ENCODE measurements at places on chromosomes 11 and 22.

GRCh38 chr11:102807921-102808320 is 10.0 kb upstream of the MMP1 start:
- DNase-seq, result peak; percentile 44

DNA sequence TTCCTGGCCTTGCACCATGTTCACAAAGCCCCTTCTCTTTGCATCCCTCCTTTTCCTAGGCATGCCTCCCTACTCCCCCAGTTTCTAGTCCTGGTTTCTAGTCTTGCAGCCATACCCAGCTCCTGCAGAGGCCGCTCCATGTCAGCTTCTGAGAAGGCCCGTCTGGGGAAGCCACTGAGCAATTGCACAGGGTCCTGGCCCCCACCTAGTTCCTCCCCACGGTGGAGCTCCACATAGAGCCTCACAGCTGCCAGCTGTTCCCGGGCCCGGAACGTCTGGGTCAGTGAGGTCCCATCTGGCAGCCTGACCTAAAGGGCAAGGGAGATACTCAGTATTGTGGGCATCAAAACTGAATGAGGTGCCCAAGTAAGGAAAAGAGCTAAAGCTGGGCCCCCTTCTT is 2.2 kb downstream of the UBXN1 start:
- DNase-seq, result no peak

DNA sequence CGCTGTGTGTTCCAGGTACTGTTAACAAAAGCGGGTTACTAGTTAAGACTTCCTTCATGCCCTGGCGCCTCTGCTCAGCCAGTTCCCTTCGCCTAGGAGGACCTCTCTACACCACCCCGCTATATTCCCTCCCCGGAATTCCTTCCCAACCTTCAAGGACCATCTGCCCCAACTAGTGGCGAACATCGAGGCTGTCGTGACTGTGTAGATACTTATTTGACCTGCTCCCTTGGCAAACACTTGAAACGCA is 450 bp upstream of the BCL2L13 start:
- DNase-seq, result no peak

DNA sequence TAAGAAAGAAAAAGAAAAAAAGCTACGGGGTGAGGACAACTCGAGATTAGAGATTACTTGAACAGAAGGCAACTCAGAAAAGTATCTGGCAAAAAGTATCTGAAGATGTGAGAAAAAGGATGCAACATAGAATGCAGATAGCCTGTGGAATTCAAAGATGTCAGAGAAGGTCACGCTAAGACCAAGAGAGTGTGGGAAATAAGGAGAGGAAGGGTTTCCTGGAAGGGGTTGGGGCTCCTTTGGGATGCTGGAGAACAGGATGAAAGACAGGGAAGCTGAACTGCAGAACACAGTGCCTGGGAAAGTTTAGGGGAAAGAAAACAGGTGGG is 1.2 kb downstream of the GUCY1A2 start:
- DNase-seq, result no peak

- no peak for DNase-seq
Measured at GRCh38 chr22:36549033-36549432, 20.1 kb upstream of the EIF3D start.

DNA sequence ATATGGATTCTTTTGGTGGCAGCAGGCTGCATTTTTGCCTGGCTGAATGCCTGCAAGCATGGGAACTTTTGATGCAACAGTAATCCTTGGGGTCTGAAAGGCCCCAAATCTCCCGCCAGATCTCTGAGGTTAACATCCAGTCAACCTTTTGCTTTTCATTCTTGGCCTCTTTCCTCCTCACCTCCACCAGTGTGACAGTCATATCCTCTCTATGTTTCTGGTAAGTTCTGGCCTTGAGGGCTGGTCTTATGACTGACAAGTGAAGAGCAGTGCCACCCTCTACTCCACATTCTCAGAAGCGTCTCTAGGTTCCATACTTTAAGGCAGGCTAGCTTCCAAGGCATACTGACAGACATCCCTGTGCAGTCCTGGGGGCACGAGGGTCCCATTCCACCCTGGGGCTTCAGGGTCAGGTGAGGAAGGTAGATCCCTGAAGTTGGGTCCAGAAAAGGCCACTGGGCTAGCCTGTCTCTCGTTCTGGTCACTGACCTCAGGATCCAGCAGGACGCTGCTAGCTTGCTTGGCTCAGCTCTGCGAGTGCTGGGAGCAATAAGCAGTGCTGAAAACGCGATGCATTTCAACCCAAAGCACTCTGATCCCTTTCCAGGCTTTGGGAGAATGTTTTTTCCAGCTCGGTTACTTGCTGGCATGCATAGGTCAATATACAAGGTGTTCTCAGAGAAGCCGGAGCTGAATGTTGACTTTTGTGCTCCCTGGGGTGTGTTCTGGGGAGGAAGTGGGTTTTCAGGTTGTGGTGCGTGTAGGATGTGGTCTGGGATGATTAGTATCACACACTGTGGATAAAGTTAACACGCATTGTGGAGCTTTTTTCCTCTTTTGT is 75.2 kb downstream of the PTPRJ start:
- DNase-seq, result no peak

DNA sequence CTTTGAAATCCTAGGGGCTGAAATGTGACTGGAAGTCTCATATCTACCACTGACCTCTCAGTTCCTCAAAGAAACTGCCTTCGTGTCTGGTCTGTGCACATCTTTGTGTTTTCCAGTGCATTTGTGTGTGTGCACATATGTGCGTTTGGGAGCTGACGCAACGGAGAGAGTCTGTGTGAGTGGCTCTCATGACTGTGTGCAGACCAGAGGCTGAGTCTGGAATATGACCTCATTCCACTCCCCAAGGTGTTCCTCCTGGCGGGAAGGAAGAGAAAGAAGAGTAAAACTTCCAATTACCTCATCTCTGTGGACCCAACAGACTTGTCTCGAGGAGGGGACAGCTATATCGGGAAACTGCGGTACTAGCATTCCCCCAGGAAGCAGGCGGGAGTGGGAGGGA is 16.5 kb downstream of the TUB start:
- DNase-seq, result no peak

DNA sequence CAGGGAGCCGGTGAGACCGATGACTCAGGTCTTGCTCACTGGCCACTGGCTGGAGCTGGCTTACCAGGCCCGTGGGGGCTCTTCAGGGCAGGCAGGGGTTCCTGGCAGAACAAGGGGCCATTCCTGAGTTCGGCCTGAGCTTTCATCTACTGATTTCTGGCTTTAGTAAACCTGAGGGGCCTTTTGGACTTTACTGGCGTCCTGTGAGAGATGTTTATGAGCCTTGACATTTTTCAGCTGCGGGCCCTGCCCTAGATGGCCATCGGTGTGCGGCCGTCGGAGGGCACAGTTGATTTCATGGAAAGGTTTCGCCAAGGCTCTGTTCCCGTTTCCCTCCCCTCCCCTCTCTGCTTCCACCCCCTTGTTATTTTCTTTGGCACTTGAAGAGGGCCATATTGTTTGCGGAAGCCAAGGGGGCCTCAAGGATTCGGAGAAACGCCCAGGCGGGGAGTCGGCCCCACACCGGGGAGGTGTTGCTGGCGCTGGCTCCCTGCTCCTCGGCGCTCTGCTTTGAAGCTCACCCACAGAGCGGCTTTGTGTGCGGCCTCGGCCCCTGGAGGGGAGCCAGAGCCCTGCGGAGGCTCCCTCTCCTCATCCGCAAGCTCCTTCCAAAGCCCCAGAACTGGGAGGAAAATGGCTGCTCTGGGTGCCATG is 17.7 kb downstream of the ELF5 start:
- DNase-seq, result peak; percentile 43

DNA sequence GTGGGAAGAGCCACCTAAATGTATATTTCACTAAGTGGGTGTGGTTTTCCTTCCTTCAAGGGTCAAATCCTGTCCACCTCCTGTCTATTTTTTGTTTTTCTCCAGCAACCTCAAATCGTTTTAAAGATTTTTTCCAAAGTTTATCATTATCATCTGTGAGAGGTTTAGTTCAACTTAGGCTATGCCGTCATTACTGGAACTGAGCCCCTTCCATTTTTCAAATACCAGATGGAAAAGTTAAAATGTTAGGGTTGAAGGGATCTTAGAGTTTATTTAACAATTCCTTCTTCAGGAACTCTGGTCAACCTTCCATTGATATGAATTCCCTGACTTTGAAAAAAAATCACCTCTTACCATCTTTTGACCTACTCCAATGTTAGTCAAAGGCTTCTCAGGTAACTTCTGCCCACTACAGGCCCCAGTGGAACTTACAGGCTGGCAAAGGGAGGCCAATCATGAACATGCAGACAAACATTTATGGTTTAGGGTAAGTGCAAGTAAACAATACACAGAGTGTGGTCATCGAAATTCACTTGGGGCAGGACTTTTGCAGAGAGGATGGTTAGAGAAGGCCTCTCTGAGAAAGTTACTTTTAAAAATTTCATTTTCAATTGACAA is 45.2 kb downstream of the SYN3 start:
- no peak for DNase-seq

DNA sequence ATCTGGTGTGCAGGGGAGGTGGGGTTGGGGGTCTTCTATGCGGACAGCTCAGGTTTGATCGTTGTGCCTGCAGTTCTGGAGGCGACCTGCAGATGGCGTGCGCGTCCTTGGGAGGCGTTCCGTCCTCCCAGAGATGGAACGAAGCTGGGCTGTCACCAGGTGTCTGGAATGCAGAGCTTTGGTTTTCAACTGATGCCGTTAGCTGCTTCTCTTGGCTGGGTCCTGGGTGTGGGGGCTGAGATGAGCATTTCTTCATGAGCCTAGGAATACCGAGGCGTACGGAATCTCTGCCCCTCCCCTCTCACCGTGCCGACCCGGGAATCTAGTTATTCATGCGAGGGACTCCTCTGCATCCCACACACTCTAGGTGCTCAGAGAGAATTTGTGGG is 98.6 kb downstream of the CEP164 start:
- DNase-seq, result peak; percentile 85

DNA sequence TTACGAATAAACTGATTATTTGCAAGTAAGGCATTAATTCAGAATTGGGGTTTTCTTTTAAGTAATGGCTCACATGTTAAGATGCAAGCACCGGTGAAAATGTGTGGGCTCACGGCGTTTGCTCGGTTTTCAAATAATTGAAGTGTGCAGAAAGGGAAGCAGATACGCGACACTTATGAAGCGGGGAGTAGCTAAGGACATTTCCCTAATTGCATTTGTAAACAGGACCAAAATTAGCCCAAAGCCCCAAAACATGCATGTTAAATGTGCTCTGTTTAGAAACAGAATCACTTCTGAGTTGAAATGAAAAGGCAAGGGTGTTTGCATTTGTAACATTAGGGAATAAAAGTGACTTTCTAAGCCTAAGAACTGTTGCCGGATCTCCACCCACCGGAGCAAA is 61.3 kb downstream of the ELFN2 start:
- DNase-seq, result no peak

GRCh38 chr22:28710576-28711191 is 30.9 kb downstream of the CHEK2 start:
- no peak for DNase-seq

- DNase-seq, result peak; percentile 88
Measured at GRCh38 chr11:7512525-7513233, 1.1 kb upstream of the PPFIBP2 start.

Measured in right cardiac atrium (tissue), 5 donors.